ENCODE measurements at places on chromosomes 3 and 15.

DNA sequence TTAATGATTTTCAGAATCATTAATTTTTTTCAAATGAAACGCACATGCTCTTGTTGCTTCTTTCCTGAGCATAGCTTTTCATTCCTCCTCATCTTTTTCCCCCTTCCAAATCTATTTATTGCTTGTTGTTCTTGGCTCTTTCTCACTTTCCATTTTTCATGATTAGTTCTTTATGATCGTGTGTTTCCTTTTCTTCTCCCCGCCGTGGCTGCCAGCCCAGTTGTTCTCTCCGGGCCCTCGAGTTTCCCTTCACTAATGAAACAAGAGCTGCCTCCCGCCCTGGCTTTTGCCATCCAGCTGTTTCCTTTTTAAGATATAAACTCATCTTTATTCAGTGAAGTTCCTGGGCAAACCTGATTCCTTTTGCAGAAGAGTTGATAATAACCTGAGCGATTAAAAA is 170.2 kb upstream of the NR2F2 start:
- DNase-seq, result no peak

- DNase-seq, result no peak
Observed at GRCh38 chr3:107661447-107662123, 138.8 kb downstream of the BBX start.

DNA sequence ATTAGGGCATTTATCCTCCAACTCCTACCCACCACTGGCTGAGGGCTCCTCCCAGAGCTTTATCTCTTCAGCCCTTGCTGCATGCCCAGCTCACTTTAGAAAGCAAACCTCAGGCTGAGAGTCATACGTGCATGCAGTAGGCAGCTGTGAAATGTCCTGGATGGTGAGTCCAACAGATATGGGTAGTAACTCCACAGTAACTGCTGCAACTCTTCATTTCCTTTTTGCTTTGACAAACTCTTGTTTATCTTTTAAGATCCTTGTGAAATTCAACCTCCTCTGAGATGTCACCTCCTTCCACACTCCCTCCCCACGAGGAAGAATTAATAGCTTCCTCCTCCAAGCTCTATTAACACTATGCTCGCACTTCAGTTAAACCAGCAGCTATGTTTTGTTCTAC is 35.9 kb upstream of the CTNNB1 start:
- DNase-seq, result no peak

- DNase-seq, result no peak
Observed at GRCh38 chr15:69035918-69036258, 21.4 kb downstream of the NOX5 start.

- DNase-seq, result no peak
Observed at GRCh38 chr15:89196241-89196640, 25.1 kb downstream of the RLBP1 start.

GRCh38 chr15:101491734-101492640 is 2.5 kb upstream of the PCSK6 start:
- no peak for DNase-seq

DNA sequence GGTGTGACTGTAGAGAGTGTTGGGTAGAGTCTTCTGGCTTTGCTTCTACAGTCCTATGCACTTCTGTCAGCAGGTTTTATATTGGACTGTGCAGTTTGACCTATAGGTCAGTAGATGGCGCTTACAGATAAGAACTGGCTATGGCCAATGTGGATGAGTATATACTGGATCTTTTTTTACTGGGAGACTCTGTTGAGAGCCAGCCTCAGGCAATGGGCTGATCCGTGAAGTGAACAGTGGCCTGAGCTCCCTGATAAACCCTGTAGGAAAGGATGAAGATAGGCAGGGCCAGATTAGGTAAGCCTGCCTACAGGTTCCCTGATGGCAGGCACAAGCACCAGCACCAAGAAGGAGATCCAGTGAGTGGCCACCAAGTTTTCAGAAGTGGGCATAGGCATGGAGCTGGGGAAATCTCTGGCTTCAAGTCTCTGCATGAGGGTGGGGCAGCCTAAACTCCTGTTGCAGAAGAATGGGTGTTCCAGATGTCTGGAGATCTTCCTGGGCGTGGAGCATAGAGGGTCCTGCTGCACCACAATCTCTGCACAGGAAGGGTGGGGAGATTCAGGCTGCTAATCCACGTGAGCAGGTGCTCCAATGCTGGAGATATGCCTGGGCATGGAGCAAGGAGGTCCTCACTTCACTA is 326.0 kb upstream of the SGO1 start:
- no peak for DNase-seq

DNA sequence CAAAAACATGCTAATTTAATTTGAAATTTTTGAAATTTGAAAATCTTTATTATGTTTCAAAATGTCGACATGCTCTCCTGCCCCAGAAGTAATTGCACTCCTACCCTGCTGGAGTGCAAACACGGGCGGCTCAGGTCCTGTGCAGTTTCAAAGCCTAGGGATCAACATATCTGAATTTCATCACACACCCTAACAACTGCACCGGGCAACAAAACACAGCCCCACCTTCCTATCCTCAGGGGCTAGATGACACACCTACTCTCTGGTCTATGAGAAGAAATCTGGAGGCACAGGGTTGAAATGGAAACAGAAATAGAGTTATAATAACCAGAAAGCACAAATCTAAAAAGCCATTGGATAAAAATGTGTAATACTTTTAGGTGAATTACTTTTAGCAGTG is 61.4 kb downstream of the BFSP2 start:
- no peak for DNase-seq

DNA sequence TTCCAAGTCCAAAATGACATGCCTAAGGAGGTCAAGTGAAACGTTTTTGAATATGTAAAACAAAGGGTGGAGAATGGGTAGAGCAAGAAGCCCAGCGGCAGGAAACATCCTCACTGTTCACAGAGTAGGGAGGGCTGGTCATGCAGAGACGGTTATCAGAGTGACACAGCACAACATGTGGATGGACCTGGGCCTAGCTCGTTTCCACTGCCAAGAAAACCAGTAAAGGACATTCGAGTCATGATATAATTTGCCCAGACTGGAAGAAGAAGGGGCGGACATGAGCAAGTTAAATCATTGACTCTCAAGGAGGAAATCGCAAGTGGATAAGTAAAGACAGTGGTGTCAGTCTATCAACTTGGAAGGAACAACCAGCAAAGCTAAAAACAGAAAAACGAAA is 89.3 kb downstream of the LRIG1 start:
- DNase-seq, result no peak

GRCh38 chr3:78614486-78614885 is 1153.3 kb downstream of the ROBO1 start:
- DNase-seq, result no peak

- peak; percentile 23 for DNase-seq
Observed at GRCh38 chr3:17075358-17075757, 190.6 kb downstream of the PLCL2 start.

DNA sequence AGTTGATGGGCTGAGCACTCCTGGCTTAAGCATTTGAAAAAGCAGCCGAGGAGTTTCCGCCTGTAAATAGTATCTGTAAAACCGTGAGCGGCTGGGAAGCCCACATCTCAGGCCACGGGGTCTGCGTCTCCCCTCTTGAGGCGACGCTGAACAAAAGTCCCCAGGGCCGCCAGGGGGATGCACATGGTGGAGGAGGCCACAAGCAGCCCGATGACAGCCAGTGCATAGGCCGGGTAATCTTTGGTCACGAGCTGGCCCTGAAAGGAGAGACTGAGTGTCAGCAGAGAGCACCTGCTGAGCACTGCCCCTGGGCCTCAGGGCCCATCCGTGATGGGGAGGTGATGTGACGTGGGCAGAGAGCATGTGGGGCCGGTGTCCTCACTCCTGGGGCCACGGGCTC is 37.5 kb downstream of the SLC6A20 start:
- DNase-seq, result no peak

DNA sequence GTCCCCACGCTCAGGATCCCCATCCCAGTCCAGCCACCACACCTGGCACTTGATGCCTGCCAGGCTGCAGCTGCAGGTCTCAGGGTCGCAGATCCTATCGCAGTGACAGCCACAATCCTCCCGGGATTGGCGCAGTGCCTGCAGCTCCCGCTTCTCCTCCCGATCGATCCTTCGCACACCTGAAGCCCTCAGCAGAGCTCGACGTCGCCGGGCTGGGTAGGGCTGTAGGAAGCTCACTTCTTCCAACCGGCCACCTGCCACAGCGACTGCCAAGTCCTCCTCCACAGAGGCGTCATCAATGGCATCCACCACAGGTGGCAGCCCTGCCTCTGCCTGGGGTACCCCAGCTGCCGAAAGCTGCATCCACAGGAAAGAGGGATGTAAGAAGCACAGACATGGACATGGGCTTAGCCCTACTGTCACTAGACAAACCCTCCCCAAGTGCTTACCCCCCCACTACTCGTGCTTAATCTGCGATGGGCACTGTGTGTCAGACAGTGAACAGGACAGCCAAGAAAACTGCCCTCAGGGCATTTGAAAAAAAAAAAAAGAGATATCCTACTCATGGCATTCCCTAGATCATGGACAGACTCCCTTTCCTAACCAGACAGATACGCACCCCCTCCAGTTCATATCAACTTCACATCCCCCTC is 9.2 kb downstream of the CSRNP1 start:
- no peak for DNase-seq

DNA sequence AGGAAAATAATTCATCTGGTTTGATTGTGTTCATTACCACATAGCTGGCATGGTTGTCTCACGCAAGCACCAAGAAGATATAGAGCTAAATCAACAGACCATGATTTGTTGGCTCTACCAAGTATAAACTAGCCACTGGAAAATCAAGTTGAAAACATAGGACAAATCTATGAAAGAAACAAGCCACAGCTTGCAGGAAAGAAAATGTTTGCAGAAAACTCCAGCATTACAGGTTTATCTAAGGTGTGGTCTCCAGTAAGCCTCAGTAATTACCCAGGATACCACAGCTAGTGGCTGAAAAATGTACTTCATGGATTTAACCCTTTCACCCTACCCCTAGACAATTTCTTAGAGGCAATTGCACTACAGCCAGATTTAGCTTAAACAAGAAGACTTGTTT is 340.6 kb downstream of the SOX2 start:
- no peak for DNase-seq

GRCh38 chr3:188507244-188507720 is 353.3 kb downstream of the LPP start:
- DNase-seq, result no peak

DNA sequence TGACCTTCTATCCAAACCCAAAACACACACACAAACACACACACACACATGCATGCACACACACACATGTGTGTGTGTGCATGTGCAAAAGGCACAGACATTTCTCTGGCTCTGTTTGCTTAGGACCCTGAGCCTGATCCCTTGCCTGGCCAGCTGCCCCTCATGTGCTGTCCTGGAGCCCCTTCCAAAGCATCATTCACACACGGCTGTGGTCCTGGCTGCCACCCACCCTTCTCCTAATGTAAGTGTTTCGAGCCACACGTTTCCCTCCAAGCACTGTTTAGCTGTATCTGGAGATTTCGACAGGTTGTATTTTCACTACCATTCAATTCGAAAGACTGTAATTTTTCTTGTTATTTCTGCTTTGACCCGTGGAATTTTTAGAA is 45.8 kb upstream of the KLF13 start:
- peak; percentile 4 for DNase-seq

- DNase-seq, result no peak
Observed at GRCh38 chr3:152350139-152350538, 81.4 kb downstream of the MBNL1 start.

DNA sequence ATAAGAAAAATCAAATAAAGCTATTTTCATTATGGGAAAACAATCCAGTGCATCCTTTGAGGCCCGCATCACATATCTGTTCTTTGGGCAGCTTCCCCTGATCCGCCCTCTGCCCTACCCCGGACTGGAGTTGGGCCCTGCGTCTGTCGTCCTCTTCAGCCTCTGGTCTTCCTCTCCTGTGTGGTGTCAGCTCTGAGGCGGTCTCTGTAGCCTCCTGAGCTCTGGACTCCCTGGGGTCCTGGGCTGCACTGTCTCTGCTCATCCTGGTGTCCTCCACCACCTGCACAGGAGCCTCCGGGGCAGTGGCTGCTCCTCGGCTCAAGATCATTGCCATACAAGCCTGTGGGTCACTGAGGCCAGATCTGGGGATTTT is 7.4 kb upstream of the SNX22 start:
- no peak for DNase-seq

GRCh38 chr15:44183363-44183762 is 11.7 kb downstream of the FRMD5 start:
- no peak for DNase-seq

- DNase-seq, result no peak
Observed at GRCh38 chr3:194905696-194906095, 220.0 kb downstream of the FAM43A start.

DNA sequence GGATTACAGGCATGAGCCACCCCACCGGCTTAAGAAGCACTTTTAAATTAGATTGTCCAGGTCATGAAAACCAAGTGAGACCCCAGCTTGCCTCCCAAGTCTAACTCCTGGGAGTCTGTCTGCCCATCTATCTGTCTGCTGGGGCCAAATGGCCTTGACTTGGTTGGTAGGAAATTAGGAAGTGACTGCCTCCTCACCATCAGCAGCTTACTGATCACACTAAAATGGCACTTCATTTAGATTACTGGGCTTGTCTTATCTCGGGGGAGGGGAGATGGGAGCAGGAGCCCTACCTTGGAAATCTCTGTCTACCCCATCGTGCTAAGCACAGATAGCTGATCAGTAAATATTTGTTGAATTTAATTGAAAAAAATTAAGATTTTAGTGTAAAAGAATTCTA is 5.6 kb upstream of the LRRC2 start:
- no peak for DNase-seq

DNA sequence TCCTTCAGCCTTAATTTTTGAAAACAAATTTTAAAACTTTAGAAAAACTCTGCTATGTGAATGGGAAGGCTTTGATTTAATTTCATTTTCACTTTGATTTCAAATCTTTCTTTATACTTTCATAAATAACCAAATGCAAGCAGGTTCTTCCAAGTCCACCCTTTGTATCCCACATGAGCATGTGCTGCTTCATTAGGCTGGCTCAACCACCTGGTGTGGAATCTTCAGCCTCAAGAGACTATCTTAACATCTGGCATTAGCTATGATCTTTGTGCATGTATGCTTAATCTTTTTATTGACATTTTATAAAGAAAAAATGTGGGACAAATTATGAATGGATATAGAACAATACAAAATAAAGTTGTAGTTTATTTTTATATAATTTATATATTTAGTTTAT is 81.8 kb upstream of the MLF1 start:
- DNase-seq, result no peak

GRCh38 chr15:100726070-100726420 is 123.7 kb downstream of the ASB7 start:
- DNase-seq, result no peak

DNA sequence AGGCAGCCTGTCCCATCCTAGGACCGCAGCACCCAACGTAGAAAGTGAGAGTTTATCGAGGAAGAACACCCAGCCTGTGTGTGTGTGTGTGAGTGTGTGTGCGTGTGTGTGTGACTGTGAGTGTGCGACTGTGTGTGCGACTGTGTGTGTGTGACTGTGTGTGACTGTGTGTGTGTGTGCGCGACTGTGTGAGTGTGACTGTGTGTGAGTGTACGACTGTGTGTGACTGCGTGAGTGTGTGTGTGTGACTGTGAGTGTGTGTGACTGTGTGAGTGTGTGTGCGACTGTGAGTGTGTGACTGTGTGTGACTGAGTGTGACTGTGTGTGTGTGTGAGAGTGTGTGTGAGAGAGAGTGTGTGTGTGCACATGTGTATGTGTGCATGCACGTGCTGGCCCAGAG is 15.1 kb upstream of the DLL4 start:
- no peak for DNase-seq
